ENCODE measurements at places on chromosomes 1 and 21.

DNA sequence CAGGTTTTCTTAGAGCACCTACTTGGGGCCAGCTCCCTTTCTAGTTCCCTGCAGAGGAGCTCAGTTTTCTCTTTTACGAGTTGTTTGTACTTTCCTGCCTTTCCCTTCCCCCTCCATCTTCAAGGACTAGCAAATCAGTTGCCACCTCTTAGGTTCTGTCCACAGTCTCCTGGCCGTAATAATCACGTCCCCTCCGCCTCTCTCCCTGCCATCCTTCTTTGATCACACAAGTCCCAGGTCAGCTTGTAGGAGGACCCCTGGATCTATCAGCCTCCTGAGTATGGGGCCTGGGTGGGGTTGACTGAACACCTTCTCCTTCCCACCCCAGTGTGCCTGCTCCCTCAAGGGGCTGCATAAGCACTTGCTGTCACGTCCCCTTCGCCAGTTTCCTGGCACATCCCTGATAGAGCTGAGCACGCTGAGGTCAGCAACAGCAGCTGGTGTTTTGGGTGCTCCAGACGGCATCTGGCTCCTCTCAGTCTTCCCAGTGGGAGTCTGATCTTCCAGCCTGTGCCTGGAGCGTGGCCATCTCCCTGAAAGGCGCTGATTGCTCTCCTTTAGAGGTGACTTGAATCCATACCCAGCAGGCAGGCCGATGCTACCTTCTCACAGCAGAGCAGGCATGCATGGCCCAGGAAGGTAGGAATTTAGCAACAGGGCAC is 216.1 kb upstream of the TMEM51 start:
- DNase-seq = no peak

DNA sequence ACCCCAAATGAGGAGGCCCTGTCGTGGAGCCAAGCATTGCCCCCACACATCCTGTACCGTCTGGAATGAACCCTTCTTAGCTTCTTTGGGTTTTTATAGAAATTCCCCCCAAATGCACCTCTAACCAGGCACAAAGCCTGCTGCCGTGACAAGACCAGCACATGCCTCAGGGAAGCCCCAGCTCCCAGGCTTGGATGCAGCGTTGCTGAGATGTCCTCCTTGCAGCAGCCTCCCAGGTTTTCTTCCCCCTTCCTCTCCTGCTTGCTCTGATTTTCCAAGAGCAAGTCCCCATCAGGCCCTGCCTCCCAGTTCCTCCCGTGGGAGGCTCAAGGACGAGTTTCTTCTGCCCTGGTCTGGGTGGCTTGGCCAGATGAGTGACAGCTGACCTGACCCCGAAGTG is 119.0 kb upstream of the VAMP3 start:
- no peak for DNase-seq

- no peak for DNase-seq
These were observed 157.0 kb downstream of the RERE start for GRCh38 chr1:8660411-8660828.

- DNase-seq = no peak
These were observed 46.4 kb upstream of the DPT start for GRCh38 chr1:168775366-168775765.

GRCh38 chr1:48051466-48052126 is 54.4 kb upstream of the TRABD2B start:
- no peak for DNase-seq

DNA sequence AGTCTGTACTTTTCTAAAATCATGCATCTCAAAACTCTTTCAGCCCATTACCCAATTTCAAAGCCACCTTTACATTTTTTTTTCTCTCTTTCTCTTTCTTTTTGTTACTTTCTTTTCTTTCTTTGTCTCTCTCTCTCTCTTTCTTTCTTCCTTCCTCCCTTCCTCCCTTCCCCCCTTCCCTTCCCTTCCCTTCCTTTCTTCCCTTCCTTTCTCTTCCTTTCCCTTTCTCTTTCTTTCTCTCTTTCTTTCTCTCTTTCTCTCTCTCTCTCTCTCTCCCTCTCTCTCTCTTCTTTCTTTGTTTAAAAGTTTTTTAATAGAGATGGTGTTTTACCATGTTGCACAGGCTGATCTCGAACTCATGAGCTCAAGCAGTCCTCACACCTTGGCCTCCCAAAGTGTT is 11.5 kb downstream of the ZMYM4 start:
- DNase-seq = no peak

GRCh38 chr1:22341791-22342605 is 109.7 kb upstream of the ZBTB40 start:
- no peak for DNase-seq

- DNase-seq = no peak
These were observed 394.3 kb downstream of the KCNH1 start for GRCh38 chr1:210739627-210740026.

- DNase-seq = no peak
These were observed 160.7 kb downstream of the LEPR start for GRCh38 chr1:65581119-65581518.

DNA sequence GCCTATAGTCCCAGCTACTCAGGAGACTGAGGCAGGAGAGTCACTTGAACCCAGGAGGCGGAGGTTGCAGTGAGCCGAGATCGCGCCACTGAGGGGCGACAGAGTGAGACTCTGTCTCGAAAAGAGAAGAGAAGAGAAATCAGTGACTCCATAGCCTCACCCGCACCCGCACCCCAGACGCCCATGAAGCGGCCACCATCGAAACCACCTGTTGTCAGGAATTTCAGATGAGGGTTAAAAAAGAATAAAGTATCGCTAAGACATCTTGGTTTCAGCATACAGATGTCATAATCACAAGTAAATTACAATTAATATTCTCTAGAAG is 47.4 kb downstream of the NPHP4 start:
- DNase-seq = no peak

- DNase-seq = no peak
These were observed 21.5 kb downstream of the ARHGEF16 start for GRCh38 chr1:3475839-3476573.

GRCh38 chr1:145926686-145927062 is 610 bp downstream of the RBM8A start:
- DNase-seq = peak; percentile 27

- no peak for DNase-seq
These were observed 3.8 kb downstream of the IRF2BP2 start for GRCh38 chr1:234605983-234606783.

- DNase-seq = no peak
These were observed 150.9 kb downstream of the HIVEP3 start for GRCh38 chr1:41767534-41768525.

DNA sequence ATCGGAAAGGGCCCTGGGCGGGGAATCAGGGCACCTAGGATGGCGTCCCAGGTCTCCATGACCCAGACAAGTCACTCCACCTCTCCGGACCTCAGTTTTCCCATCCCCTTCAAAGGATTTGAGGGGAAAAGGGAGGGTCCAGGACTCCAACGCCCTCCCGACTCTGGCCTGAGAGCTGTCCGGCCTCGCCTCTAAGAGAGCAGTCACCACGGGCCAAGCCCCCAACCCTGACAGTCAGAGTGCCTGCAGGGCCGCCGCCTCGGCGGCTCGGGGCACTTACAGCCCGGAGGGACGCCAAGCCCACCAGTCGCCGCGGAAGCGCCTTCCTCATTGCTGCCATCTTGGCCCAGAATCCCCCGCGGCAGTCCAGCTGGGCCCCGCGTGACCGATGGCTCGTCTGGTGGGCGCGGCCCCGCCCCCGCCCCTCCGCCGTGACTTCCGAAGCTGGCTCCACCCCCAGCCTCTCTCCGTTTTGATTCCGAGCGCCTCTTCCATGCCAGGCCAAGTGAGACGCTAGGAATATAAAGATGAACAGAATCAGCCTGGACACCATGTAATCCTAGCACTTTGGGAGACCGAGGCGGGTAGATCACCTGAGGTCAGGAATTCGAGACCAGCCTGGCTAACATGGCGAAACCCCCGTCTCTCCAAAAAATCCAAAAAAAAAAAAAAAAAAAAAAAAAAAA is at the start of gene HMGCL:
Gene HMGCL (minus strand): TSS at position 354 of the 686 bp plus-strand sequence. CDS start 14 bp downstream, at position 340.
- peak; percentile 83 for DNase-seq

- no peak for DNase-seq
These were observed 21.8 kb downstream of the MFSD2A start for GRCh38 chr1:39976732-39977131.

- DNase-seq = no peak
These were observed 90.2 kb upstream of the C1orf21 start for GRCh38 chr1:184296466-184297243.

- no peak for DNase-seq
These were observed 35.8 kb upstream of the RUNX1 start for GRCh38 chr21:35084869-35085268.

GRCh38 chr1:19204446-19205266 is 5.4 kb downstream of the UBR4 start:
- no peak for DNase-seq

GRCh38 chr1:174097426-174097825 is 61.9 kb upstream of the RABGAP1L start:
- no peak for DNase-seq

GRCh38 chr1:116811321-116811720 is 57.1 kb downstream of the CD2 start:
- DNase-seq = no peak

DNA sequence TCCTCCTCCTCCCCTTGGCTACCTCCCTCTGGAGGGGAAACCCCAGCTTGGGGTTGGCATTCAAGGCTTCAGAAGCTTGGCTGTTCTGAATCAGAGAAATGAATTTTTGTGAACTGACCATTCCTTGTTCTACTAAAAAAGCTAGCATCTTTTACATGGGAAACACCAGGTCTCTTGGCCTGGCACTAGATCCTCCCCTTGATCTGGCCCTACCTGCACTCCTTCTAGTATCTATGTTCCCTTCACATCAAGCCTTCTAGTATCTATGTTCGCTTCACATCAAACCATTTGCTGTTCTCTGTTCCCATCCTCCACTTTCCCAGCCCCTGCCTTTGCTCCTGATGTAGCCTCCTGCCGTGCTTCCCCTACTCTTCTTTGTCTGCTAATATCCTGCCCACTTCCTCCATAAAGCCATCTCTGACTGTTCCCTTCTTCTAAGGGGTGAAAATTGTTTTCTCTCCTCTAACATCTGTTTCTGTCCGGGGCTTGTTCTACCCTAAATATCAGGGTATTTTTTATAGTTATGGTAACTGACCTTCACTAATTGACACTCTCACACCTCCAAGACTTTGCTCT is 25.8 kb downstream of the FAM151A start:
- no peak for DNase-seq

GRCh38 chr1:40363721-40364120 is 9.8 kb upstream of the SMAP2 start:
- no peak for DNase-seq

Measured in activated T-helper 9 cell treated with anti-CD3 and anti-CD28 coated beads, Interleukin-2, amount 50 U/mL, for 16 hours (primary cell).